Left hindlimb (tissue), 1 donor: ENCODE measurements at places on chromosomes 2 and 18.

DNA sequence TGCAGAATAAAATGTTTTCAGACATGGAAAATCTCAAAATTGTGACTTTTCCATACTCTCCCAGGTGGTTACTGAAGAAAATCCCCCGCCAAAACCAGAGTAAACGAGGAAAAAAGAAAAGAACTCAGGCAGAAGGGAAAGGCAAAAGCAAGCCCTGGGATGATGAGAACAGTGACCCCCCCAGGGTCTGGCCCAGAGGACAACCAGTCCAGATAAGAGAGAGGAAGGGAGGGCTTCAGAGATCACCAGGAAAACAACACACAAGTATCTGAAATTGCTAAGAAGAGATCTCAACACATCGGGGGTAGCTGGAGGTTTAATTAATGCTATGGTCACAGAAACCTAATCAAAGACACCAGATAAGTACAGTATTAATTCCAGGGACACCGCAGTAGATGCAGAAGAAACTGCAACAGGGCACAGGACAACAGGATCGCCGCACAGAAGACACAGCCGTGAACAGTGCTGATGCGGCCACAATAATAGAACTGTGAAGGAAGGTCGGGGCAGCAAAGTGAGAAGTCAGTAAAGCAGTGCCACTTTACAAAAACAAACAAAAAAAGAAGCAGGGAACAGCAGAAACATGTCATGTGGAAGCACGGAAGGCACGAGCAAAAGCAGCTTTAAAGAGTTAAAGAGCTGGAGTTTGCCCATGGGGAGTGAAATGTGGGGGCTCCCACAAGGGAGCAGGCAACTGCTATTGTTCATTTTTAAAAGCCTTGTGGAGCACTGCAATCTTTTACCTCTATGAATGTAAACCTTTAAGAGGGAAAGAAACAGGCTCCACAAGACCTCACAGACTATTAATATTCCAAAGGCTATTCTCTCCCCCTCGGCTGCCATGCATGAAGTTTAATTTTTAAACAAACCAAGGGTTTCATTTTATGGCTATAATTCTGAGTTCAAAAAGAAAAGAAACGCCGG, 28.4 kb downstream of the FAM168B start:
- DNase-seq: no peak

GRCh38 chr18:25282282-25282681, 69.7 kb downstream of the ZNF521 start:
- DNase-seq: no peak

GRCh38 chr18:63051928-63052327, 267.6 kb downstream of the BCL2 start:
- no peak for DNase-seq

DNA sequence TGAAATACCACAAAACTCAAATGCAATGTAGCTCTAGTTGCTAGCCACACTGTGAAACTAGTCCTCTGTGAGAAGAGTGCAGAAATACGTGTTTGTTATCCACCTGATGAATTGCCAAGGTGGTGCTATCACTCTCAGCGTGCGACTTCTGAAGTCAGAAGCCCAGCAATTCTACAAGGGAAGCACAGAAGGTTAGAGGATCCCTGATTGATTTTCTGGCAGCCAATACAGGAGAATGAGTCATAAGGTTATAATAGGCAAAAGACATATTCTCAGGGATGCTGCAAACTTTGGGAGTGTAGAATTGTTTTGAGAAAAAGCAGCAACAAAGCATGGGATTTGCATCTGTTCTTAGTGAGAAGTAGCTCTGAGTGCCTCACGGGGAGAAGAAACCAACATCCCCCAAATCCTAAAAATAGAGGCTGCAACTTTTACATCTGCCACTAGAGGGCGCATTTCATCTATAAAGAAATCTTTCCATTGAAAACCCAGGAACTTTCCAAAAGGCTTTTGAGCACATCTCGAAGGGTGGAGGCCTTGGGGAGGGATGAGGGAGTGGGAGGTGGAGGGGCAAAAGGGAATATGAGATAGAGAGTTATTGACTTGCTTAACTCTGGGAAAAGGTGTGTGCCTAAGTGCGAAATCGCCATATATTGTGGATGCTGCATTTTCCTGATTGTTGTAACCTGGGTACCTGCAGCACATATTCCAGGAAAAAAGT, 78.0 kb downstream of the TMEM182 start:
- DNase-seq: no peak

DNA sequence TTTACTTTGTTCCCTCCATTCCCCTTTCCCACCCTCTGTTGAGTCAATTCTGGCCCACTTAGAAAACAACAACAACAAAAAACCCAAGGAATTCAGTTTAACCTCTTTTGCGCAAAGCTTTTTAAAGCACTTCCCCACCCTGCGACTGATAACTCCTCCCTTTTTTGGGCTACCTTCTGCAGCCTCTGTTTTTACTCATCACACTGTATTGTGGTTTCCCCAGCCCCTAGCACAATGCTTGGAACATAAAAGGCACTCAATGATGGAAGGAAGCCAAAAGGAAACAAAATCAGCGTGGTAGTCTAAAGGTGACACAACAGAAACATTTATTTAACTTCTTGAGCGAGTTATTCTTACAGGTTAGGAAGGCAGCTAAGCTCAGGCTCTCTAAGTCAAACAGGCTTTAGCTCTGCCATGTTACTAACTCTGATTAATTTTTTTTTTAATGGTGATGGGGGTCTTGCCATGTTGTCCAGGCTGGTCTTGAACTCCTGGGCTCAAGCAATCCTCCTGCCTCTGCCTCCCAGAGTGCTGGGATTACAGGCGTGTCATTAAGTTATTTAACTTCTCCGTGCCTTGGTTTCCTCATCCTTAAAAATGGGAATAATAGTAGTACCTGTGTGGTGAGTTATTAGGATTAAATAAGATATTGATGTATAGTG, 1.3 kb downstream of the CEP68 start:
- no peak for DNase-seq

DNA sequence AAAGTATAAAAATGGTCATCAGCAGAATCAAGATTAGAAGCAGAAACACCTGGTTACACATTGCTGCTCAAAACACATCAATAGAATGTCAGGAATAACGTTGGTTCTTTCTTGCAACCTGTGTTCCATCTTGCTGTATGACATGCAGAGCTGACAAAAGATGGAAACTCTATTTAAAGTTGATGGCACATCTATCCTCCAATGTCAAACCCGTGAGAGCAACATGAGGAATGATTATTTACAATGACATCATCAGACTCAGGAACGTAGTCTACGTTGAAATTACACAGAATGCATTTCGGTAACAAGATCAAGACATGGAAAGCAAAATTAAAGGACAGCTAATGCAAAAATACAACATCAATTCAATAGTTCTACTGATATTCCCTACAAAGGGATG, 26.2 kb upstream of the TTN start:
- DNase-seq: no peak

DNA sequence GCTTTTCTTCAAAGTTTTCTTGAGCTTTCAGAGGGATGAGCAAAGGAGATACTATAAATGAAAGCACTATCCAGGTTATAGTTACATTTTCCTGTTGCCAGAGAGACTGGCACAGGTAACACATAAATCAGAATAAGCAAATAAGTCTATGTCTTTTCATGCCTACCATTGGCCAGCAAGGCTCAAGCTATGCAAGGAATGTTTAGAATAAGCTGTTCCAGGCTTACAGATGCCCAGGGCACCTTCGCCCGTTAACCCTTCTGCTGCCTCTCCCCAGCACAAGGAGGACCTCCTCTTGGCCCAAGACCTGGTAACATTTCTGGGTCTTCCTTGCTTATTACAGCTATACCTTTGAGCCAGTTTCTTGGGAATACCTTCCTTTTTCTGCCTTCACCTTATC, 233.7 kb upstream of the MEIS1 start:
- DNase-seq: no peak

- no peak for DNase-seq
Observed at GRCh38 chr2:240903191-240904060, 2.7 kb upstream of the CROCC2 start.
